ENCODE measurements at places on chromosomes 4 and X.

- DNase-seq: no peak
Observed at GRCh38 chr4:30840571-30840970, 120.4 kb downstream of the PCDH7 start.

GRCh38 chr4:102447413-102447812 is 53.7 kb upstream of the NFKB1 start:
- no peak for DNase-seq

DNA sequence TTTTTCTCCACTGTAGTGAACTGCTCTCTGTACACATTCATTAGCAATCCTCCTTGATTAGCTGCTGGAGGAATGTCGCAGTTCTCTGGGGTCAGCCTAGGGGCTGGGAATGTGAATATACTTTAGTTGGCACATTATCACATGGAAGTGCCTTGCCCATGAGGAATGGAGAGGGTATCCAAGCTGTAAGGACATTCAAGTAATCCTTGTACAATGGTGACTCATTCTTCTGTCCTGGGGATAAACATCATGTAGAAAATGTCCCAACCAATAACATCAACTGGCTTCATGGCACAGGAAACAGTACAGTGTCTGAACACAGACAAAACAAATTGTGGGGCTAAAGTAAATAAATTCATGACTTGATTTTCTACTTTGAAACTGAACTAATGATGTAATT is 147.1 kb downstream of the GLRA2 start:
- DNase-seq: no peak

- no peak for DNase-seq
Observed at GRCh38 chrX:73217621-73218020, 3.0 kb upstream of the NAP1L2 start.

GRCh38 chr4:108512615-108513505 is 107.5 kb upstream of the RPL34 start:
- DNase-seq: peak; percentile 8

GRCh38 chr4:169540774-169541173 is 71.6 kb downstream of the NEK1 start:
- no peak for DNase-seq

DNA sequence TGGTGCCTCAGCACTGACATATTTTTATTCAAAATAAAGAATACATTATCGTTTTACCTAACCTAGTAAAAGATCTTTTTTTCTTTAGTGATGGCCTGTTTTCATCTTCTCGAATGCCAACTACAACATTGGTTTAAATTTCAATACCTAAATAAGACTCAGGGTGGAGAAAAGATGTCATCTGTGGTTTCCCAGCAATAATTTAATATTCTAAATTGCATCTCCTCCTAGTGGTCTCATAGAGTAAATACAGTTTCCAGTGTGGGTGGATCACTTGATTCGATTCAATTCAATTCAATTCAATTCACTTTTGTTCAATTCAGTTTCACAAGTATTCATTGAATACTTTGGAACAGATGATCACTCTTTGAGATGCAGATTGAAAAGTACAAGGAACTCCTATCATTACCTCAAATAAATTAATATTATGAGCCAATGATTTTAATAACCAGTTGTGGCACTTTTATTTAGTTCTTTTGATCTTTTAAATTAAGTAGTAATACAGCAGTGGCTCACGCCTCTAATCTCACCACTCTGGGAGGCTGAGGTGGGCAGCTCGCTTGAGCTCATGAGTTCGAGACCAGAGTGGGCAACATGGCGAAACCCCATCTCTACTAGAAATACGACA is 427.2 kb downstream of the FAT4 start:
- DNase-seq: no peak

DNA sequence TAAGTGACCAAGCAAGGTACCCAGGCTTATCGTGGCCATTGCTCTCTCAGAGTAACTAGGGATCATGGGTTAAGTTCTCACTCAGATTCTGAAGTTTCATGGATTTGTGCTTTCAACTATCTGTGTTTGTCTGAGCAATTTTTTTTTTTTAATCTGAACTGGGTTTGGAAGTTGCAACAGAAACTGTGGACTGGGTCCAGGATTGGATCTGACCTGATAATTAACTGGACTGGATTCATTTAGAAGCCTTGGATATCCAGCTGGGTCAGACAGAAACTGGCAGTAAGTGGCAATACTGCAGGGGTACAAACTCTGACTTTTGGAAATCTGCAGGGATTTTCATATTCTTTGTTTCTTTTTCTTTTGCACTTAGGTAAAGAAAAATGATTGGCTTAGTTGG is 38.7 kb upstream of the FGF2 start:
- no peak for DNase-seq

GRCh38 chrX:151806967-151807540 is 72.5 kb downstream of the CNGA2 start:
- DNase-seq: no peak

GRCh38 chrX:139112432-139112831 is 400.9 kb upstream of the FGF13 start:
- no peak for DNase-seq

GRCh38 chr4:1584498-1584897 is 99.6 kb downstream of the FAM53A start:
- no peak for DNase-seq

GRCh38 chrX:103791826-103792485 is 15.3 kb downstream of the PLP1 start:
- no peak for DNase-seq

Data from putamen (tissue), 1 donor.